ENCODE measurements at places on chromosomes 2 and 18. TPM values are rescaled to one million over a fixed set of nuclear protein-coding genes. Genes with fewer than 3 reads are reported as not detected.
A peak's percentile ranks its signal among the peaks of the same experiment; 100 is the strongest.

- DNase-seq, result no peak
Measured at GRCh38 chr2:169797601-169798000, 1.1 kb upstream of the SSB start.

- DNase-seq, result peak; percentile 48
Measured at GRCh38 chr2:202771741-202772460, 99.7 kb downstream of the ICA1L start.

Gene SCN9A
- 1.5 TPM for total RNA-seq

Gene IL1B
- total RNA-seq, result 1.1 TPM

DNA sequence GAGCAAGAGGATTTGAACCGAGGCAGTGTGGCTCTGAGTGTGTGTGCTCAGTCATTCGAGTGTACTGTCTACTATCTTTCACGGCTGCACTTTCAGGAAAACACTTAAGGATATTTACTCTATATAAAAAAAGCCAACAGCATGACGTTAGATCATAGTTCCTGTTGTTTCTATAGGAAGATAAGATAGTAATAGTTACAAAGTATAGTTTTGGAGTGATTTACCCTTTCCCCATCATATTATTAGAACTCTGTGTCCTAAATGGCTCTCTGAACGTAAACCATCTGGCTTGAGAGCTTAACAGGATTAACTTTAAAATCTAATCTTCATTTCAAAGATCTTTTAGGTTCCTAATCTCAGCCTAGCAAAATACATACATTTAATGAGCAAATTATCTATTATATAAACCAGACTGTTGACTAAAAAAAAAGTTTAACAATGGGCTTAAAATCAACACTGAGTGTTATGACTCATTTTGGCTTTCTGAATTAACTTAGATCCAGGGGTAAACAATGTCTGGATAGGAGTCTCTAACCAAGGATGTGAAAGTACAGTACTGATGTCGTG lies 150.3 kb upstream of the DNMT3A start:
- DNase-seq, result no peak

- DNase-seq, result no peak
Measured at GRCh38 chr2:232497348-232497747, 9.7 kb upstream of the ECEL1 start.

All from heart left ventricle (tissue), 16 donors.